Body of pancreas (tissue), 4 donors: ENCODE measurements at places on chromosomes 4 and X. TPM values are rescaled to one million over a fixed set of nuclear protein-coding genes. Genes with fewer than 3 reads are reported as not detected.

Gene BTK
- 2.6 TPM for total RNA-seq

Gene TKTL2
- total RNA-seq, result not detected

Gene ABRAXAS1
- total RNA-seq, result 5.9 TPM

Gene PPM1K
- total RNA-seq, result 29.3 TPM

Gene TAPT1
- total RNA-seq, result 26.4 TPM

Gene TMEM47
- 3.6 TPM for total RNA-seq

Gene PNMA3
- 0.33 TPM for total RNA-seq

Gene ENPEP
- total RNA-seq, result 4.0 TPM

Gene TRIM75
- not detected for total RNA-seq

Gene NR3C2
- 18.8 TPM for total RNA-seq

GRCh38 chr4:185128272-185129119, 14.6 kb upstream of the SLC25A4 start:
- no peaks in the 10 kb centered on the region for H3K36me3 ChIP-seq
- peaks cover 14% of the 10 kb centered on the region for H3K4me1 ChIP-seq
- H3K27me3 ChIP-seq, result no peaks in the 10 kb centered on the region
- peak overlapping the region; percentile 27 for H3K4me3 ChIP-seq

DNA sequence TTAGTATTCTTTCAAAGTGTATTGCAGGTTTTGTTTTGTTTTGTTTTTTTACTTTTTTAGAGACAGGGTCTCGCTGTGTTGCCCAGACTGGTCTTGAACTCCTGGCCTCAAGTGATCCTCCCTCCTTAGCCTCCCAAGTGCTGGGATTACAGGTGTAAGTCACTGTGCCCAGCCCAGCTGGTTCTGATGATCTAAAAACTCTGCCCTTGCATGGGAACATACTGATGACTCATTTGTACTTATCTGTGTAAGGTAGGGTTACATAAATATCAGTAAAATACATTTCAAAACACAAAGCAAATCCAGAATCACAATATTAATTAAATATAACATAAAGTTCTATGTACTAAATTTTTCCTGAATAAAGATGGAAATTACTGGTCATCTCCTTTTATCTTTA, 7.4 kb upstream of the SLC9B1 start:
- no peak for DNase-seq
- H3K4me3 ChIP-seq, result no peak overlapping the region
- no peak overlapping the region for H3K27ac ChIP-seq
- no peaks in the 10 kb centered on the region for H3K27me3 ChIP-seq
- no peaks in the 10 kb centered on the region for H3K4me1 ChIP-seq

DNA sequence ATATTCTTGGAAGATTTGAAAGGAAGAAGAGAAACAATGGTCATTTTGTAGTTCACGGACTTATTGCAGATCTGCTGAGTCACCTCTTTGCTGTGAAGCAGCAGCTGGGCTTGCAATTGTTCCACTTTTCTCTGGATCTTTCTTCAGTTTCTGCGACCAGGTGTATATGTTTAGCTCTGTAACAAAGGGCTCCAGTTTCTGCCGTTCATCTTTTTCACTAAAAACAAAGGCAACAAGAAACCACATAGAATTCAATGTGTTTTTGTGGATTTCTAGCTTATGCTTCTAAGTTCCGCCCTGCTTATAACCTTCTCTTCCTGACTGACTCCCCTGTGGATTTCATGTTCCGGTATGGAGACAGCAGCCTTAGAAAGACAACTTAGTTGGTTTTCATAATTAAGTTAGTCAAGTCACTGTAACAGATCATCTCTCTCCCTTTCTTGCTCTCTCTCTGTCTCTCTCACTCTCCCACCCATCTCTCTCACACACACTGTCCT, 121.6 kb upstream of the EPHA5 start:
- no peaks in the 10 kb centered on the region for H3K36me3 ChIP-seq
- no peaks in the 10 kb centered on the region for H3K27me3 ChIP-seq
- no peak overlapping the region for H3K27ac ChIP-seq
- no peaks in the 10 kb centered on the region for H3K4me1 ChIP-seq
- DNase-seq, result no peak

DNA sequence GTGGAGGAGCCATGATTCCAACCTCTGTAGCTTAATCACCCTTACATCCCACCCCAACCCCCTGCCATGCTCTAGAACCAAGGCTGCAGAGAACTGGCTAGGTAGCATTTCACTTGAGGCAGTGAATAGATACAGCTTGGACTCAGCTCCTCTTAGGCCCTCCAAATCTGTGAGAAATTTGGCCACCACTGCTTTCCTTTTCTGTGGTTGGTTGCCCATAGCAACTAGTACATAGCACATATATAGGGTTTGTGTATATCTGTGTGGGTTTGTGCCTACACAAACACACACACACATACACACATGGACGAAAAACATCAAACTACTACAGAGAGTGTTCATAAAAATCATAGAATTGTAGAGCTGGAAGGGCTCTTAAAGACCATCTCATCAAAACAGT, 52.0 kb upstream of the CCDC160 start:
- no peak overlapping the region for H3K4me3 ChIP-seq
- no peaks in the 10 kb centered on the region for H3K27me3 ChIP-seq
- no peaks in the 10 kb centered on the region for H3K4me1 ChIP-seq
- H3K27ac ChIP-seq, result no peak overlapping the region
- no peaks in the 10 kb centered on the region for H3K36me3 ChIP-seq

DNA sequence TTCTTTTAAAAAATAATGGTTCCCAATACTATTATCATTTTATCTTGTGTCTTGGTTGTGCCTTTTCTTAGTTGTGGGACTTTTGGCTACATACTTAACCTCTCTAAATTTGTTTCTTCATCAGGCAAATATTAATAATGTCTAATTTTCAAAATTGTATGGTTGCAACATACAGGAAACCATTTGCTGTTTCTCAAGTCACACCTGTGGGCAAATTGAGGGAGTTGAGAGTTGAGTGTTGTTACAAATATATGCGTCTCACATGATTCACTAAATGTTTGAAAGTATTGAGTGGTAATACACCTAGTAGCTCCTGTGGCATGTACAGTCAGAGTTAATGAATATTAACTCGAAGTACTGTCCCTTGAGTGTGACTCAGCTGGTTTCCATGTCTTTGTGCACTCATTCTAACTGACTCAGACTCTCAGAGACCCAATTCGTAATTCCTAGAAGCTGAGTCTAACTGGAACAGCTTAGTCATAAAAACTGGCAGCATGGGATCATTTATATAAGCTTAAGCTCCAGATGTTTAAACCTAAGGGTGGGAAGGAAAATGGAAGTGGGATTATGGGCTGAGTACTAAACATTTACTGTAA, 802.4 kb downstream of the TRIML1 start:
- H3K4me3 ChIP-seq, result no peak overlapping the region
- no peaks in the 10 kb centered on the region for H3K27me3 ChIP-seq
- no peak for DNase-seq
- no peaks in the 10 kb centered on the region for H3K4me1 ChIP-seq
- H3K36me3 ChIP-seq, result no peaks in the 10 kb centered on the region
- H3K27ac ChIP-seq, result no peak overlapping the region

DNA sequence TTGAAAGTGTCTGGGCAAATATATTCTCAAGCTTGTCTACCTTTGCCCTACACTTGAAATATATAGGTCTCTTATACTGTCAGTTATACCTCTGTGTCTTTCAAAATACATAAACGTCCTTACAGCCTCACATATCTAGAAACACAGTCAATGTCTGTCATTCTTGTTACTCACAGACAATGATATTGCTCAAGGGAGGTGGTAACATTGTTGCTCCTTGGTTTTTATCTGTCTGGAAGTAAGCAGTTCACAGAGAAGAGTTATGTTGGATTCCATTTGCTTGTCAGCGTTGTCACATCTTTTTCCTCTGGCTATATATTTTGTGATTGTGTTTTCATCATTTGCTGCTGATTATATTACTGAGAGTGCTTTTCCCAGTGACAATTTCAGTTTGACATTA, 1528.9 kb downstream of the PCDH7 start:
- no peaks in the 10 kb centered on the region for H3K36me3 ChIP-seq
- H3K27ac ChIP-seq, result no peak overlapping the region
- H3K4me1 ChIP-seq, result no peaks in the 10 kb centered on the region
- no peaks in the 10 kb centered on the region for H3K27me3 ChIP-seq
- H3K4me3 ChIP-seq, result no peak overlapping the region

- no peak overlapping the region for H3K27ac ChIP-seq
- no peaks in the 10 kb centered on the region for H3K36me3 ChIP-seq
- DNase-seq, result no peak
- no peaks in the 10 kb centered on the region for H3K4me1 ChIP-seq
- H3K27me3 ChIP-seq, result no peaks in the 10 kb centered on the region
Observed at GRCh38 chrX:40340116-40340515, 240.7 kb upstream of the ATP6AP2 start.

DNA sequence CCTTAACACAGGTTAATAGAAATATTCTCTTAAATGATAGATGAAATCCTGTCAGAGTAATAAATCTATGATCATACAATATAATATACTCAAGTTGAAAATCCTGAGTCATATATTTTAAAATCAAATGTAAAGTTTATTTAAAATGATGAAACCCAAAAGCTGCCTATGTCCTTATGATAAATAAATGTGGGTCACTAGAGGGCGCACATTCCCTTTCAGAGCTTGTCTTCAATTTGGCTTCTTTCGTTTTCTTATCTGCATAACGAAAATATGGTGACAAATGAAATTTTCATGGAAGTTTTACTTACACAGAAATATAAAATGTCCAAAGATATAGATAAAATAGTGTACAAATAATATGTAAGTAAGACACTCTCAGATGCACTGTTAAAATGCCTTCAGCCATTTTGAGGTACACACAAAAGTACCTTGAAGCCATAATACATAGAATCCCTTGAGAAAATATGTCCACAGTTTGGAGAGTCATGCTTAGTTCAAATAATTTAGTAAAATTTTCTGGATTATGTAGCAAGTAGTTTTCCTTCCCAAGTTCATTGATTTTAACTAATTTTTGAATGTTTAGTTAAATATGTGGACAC, 680.4 kb downstream of the DMD start:
- H3K4me1 ChIP-seq, result no peaks in the 10 kb centered on the region
- no peak overlapping the region for H3K27ac ChIP-seq
- DNase-seq, result peak; percentile 11
- no peak overlapping the region for H3K4me3 ChIP-seq
- H3K36me3 ChIP-seq, result no peaks in the 10 kb centered on the region

DNA sequence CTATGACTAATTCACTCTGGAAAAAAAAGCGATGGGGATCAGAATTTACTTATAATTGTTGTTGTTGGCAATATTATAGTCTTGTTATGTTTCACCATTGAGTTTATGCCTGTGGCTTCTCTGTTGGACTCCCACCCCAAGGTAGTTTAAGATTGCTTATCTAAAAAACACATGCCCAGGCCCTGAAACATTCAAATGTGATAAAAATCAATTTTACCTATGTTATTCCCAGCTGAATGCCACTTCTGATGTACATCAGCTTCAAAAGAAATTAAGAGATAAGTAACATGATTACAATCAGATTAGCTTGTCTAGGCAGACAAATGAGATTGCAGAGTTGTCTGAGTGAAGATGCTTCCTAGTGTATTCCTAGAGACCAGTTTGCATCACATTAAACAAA, 484.7 kb downstream of the PCDH7 start:
- H3K4me3 ChIP-seq, result no peak overlapping the region
- H3K36me3 ChIP-seq, result no peaks in the 10 kb centered on the region
- H3K27me3 ChIP-seq, result no peaks in the 10 kb centered on the region
- no peaks in the 10 kb centered on the region for H3K4me1 ChIP-seq

- H3K36me3 ChIP-seq, result no peaks in the 10 kb centered on the region
Observed at GRCh38 chr4:110108422-110108821, 90.0 kb downstream of the ELOVL6 start.

DNA sequence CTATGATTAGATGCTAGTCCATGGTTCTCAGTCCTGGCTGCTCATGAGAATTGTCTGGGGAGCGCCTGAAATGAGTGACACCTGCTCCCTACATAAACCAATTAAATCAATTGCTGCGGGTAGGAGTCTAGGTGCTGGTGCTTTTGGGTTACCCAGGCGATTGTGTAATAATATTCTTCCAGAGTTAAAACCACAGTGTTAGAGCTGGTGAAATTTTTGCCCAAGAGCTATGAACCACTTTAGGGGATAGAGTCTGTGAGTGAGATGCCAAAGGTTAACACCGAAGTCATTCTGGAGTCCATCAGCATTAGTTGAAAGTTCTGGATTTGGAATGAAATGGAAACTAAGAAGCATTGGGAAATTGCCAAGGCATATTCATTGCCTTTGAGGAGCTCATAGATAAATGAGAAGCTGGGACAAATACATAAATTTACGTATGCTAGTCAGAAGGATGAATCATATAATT, 15.3 kb downstream of the PDK3 start:
- H3K4me3 ChIP-seq, result no peak overlapping the region
- H3K27me3 ChIP-seq, result no peaks in the 10 kb centered on the region
- H3K4me1 ChIP-seq, result peaks cover 17% of the 10 kb centered on the region
- no peaks in the 10 kb centered on the region for H3K36me3 ChIP-seq
- no peak for DNase-seq
- no peak overlapping the region for H3K27ac ChIP-seq

- no peaks in the 10 kb centered on the region for H3K36me3 ChIP-seq
- H3K4me1 ChIP-seq, result no peaks in the 10 kb centered on the region
- no peaks in the 10 kb centered on the region for H3K27me3 ChIP-seq
Observed at GRCh38 chrX:136766785-136767103, 14.0 kb downstream of the ARHGEF6 start.

- no peak overlapping the region for H3K4me3 ChIP-seq
- no peak for DNase-seq
- no peaks in the 10 kb centered on the region for H3K4me1 ChIP-seq
- H3K36me3 ChIP-seq, result no peaks in the 10 kb centered on the region
- H3K27me3 ChIP-seq, result no peaks in the 10 kb centered on the region
Observed at GRCh38 chr4:106530821-106531220, 162.2 kb upstream of the GIMD1 start.
